Anterior cingulate cortex (tissue), 58 donors: ENCODE measurements at places on chromosomes 5 and 9.

- DNase-seq: no peak
These were observed 2.1 kb upstream of the ANXA1 start for GRCh38 chr9:73149371-73150067.

- no peak for DNase-seq
These were observed 154.3 kb downstream of the KDM4C start for GRCh38 chr9:6911901-6912638.

DNA sequence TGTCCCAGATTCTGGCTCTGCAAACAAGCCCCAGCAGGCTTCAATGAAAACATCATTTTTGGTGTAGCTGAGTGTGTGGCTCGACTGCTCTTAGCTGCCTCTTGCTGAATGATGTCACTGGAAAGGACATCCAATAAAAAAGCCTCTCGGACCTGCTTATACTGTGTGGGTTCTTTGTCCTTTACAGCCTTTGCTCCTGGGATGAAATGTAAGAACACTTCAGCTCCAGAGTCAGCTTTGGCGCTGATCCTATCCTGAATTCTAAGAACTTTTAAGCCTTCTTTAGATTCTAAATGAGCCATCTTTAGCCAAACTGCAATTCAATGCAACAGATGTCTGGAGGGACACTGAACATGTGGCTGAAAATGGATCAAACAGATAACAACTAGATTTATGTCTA lies 404.6 kb upstream of the C9orf72 start:
- DNase-seq: no peak

DNA sequence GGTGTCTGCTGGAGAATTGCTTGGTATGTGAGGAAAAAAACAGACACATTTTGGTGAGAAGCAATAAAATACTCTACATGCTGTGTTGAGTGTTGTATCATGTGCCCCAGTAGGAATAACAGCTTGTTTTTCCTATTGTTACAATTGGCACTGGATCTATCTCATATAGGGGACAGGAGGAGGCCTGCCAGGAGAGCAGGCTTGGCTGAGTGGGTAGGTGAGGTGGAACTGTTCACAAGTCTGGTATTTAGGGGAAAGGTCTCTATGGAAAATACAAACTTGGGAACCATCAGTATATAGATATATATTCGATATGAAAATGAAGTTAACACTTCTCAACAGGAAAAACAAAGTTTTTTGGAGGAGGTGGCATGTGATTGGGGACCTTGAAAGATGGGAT lies 9.5 kb upstream of the SH3TC2 start:
- no peak for DNase-seq

- no peak for DNase-seq
These were observed 10.8 kb upstream of the BARX1 start for GRCh38 chr9:93965830-93966577.

DNA sequence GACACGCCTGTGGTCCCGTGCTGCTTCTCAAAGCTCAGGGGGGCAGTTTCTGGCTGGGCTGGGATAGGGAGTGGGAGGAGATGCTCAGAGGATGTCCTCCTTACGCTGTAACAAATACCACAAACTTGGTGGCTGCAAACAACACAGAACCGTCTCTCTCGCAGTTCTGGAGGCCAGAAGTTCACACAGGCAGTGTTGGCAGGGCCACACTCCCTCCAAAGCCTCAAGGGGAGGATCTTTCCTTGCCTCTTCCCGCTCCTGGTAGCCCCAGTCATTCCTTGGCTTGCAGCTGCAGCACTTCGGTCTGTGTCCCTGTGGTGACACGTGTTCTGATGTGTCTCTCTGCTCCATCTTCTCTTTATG lies 10.4 kb upstream of the ORM1 start:
- no peak for DNase-seq

DNA sequence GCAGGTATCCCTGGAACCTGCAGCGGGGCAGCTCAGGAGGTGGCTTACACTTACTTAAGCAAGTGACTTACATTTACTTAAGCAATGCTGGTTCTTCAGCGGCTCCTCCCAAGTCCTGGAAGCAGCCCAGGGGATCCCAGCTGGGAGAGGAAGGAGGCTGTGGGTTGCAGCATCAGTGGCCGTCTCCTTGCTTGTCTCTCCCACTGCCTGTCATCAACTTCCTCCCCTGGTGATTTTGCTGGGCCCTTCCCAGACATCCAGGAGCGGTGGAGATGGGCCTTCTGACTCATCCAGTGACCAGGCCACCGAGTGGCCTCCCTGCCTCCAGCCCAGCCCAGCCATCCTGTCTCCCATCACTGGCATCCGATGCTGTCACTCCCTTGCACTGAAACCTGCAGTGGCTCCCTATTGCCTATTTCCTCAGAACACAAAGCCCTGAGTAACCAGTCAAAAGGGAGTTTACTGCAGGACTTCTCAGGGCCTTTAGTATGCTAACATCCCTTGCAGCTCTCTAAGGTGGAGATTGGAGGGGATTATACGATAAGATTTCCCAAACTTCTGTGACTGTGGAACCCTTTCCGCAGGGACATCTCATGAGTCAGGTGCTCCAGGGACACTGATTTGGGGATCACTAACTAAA lies 155.9 kb upstream of the PHYKPL start:
- no peak for DNase-seq

DNA sequence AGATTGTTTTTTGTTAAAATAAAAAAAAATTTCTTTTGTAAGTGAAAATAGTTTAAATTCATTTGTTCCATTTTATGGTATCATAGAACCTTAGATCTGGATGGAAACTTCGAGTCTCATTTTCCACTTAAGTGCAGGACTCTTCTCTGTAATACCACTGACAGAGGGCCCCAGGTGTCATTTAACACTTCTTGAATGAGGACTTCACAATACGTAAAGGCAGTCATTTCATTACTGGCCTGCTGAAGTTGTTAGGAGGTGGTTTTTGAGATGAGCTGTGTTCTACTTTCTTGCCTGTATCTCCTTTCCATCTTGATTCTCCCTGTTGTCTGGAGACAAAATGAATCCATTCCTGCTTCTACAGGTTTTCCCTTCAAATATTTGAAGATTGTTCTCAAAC lies 455.3 kb downstream of the DMRT2 start:
- DNase-seq: no peak

DNA sequence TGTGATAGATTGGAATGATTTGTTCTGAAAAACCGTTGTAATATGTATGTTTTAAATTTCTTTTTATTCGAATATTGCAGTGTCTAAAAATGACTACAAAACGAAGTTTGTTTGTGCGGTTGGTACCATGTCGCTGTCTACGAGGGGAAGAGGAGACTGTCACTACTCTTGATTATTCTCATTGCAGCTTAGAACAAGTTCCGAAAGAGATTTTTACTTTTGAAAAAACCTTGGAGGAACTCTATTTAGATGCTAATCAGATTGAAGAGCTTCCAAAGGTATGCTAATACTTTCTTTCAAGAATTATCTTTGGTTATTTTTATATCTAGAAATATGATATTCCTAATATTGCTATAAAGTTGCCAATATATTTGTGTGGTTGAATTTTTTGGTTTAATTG lies 66.3 kb downstream of the ERBIN start:
- no peak for DNase-seq

DNA sequence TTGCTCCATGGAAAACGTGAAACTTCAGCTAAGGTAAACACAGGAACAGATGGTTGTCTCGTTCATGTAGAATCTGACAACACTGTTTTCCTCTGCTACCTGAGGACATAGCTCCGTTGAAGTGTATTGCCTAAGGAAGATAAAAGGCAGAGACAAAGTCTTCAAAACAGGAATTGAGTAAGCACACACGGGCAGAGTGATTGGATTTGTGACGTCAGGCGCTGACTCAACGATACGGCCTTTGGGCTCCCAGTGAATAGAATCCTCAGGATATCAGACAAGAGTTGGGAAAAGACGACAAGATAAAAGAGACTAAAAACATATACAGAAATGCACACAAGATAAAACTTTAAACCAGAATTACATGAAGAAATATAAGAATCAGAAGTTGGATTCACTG lies 787.1 kb upstream of the CTNND2 start:
- DNase-seq: no peak

DNA sequence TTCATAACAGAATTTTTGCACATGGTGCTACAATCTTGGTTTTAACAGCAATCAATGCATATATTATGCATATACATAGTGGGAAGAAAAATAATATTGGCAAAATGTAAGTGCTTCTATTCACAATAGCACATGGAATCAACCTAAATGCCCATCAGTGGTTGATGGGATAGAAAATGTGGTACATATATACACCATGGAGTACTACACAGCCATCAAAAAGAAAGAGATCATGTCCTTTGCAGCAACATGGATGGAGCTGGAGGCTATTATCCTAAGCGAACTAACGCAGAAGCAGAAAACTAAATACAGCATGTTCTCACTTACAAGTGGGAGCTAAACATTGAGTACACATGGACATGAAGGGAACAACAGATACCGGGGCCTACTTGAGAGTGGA lies 37.2 kb upstream of the TLX3 start:
- DNase-seq: no peak
